ENCODE measurements at places on chromosomes 2 and 18.

DNA sequence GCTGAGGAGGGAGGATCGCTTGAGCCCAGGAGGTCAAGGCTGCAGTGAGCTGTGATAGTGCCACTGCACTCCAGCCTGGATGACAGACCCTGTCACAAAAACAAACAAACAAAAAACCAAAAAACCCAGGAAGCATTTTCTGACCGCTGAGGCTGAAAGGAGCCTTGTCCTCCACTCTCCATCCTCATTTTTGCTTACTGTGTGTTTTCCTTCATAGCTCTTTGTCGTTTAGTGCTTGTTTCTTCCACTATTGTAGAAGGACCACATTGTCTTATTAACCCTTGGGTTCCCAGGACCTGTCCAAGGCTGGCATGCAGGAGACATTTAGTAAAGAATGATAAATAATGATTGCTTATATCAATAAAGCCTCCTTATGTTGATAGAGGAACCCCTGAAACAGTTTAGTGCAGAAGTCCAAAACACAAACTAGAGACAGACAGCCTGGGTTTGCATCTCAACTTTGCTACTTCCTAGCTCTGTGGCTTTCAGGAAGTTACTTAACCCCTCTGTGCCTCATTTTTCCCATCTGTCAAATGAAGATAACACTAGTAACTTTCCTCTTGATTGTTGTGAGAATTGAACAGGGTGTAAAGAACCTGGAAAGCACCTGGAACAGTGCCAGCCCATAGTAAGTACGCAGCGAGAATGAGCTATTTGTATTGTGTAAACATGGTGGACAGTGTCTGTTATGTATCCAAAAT, 126.0 kb downstream of the LPIN1 start:
- DNase-seq = no peak

GRCh38 chr2:188571543-188572303, 280.0 kb downstream of the GULP1 start:
- no peak for DNase-seq

- DNase-seq = peak; percentile 45
Measured at GRCh38 chr18:61551586-61551985, 218.4 kb downstream of the CDH20 start.

GRCh38 chr2:224449212-224450147, 47.6 kb upstream of the FAM124B start:
- no peak for DNase-seq

GRCh38 chr2:130252880-130253645, 54.8 kb upstream of the TUBA3E start:
- DNase-seq = no peak

GRCh38 chr18:69588301-69588700, 187.6 kb downstream of the DOK6 start:
- DNase-seq = no peak

DNA sequence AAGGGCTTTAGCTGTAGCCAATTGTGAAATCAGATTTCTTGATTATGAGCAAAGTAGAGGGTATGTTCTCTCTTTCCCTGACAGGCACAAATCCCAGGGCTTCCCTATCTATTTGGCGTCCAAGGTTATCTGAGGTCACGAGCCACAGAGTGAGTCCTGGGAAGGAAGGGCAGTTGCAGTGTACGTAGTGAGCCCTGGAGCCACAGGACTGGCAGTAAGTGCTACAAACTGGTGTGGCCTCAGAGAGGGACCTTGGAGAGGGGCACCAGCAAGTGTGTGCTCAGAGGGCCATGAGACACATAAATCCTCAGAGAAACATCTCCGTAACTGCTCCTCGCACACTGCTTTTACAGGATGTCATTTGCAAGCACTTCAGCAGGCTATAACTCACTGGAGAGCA, 115.5 kb upstream of the SH3BP4 start:
- no peak for DNase-seq

GRCh38 chr2:105411720-105412407, 13.0 kb upstream of the FHL2 start:
- DNase-seq = no peak

GRCh38 chr2:177282787-177283572, 18.5 kb upstream of the NFE2L2 start:
- no peak for DNase-seq

DNA sequence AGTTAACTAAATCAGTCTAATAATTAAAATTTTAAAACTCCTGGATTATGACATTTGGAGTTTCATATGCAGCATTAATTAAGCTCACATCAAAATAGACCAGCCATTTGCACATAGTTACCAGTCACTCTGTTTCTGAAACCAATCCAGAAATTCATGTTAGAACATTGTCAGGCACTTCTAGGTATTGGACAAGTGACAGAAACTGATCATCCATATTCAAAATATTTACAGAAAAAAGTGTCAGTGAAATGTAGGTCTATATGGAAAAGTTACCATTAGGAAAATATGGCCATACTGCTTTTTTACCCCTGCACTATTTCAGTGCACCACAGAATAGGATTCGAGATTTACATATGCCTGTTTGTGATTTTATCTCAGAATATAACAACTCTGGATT, 33.4 kb downstream of the UPP2 start:
- DNase-seq = no peak

- DNase-seq = no peak
Measured at GRCh38 chr2:108184419-108184818, 55.3 kb upstream of the SULT1C3 start.

- peak; percentile 100 for DNase-seq
Measured at GRCh38 chr2:172253190-172254052, 150.7 kb upstream of the DLX2 start.

- no peak for DNase-seq
Measured at GRCh38 chr2:149816756-149817551, 229.4 kb upstream of the MMADHC start.

DNA sequence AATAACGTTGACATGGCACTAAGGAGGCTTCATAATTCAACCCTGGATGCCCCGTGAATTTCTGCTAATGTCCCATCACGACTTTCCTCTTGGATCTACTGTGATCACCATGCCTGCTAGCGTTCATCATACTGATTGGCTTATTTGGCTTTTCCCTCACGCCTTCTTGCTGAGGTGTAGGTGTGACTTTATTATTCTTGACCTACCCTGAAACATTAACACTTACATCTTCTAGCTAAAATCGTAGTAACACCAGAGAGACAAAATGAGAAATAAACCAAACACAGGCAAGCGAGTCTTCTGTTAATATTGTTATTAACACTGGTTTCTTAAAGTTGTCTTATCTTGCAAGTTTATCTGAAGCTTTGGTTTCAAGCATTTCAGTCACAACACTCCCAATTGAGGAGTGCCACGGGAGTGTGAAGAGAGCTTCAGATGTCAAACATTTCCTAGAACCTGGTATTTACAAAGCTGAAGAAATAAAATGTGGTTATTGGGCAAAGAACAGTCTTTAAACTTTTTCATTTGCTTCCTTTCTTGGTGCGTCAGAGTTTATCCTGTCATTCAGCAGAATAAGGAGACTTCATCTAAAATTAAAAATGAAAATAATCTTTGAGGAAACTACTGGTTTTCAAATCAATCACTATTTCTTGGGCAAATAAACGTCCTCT, 15.4 kb upstream of the STAT1 start:
- DNase-seq = no peak

DNA sequence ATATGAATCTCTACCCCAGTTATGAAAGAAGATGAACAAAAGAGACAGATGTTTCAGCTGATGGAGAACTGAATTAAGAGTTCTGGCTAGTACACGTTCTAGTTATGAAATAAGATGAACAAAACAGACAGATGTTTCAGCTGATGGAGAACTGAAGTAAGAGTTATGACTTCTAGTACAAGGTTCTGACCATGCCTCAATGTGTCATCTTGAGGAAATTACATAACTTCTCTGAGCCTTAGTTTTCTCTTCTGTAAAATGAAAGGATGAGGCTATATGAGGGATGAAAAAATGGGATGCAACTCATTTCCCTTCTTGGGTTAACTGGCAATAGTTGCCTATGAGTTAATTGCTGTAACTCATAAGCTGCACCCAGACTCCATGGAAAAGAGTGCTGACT, 92.9 kb upstream of the WDR75 start:
- no peak for DNase-seq

GRCh38 chr18:26804519-26804918, 61.0 kb downstream of the AQP4 start:
- no peak for DNase-seq

DNA sequence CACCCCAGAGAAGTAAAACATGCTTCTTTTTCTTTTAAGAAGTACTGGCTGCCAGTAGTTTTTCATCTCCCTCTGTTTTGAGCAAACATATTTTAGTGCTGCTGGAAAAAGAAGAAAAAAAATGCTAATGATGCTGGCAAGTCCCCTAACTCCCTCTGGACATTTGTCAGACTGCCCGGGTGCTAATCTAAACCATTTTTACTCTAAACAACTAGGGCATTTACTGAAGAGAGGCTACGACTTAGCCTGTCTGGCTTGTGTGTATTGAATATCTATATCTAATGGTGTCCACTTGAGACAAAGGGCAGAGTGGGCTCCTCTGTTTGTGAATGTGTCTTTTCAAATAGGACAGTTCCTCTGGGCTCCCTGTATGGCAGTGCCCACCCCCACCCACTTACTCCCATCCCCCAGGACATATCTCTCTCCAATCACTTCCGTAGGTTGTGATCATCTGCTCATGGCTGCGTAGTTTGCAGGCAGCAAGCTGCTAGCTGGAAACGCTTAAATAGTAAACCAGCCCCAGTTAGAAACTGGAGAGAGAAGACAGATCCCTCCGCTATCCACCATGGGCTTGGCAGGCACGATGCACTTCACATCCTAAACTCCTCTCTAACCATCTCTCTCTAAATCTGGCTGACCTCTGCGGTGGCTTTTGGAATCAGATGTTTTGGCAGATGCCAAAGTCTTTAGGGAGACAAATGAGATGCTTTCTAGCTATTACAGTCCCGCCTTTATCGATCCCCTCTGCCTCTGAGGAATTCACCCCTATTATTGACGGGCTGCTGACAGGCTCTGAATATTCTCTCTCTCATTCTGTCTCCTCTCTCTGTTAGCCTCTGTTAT, 58.3 kb downstream of the DOCK10 start:
- no peak for DNase-seq

DNA sequence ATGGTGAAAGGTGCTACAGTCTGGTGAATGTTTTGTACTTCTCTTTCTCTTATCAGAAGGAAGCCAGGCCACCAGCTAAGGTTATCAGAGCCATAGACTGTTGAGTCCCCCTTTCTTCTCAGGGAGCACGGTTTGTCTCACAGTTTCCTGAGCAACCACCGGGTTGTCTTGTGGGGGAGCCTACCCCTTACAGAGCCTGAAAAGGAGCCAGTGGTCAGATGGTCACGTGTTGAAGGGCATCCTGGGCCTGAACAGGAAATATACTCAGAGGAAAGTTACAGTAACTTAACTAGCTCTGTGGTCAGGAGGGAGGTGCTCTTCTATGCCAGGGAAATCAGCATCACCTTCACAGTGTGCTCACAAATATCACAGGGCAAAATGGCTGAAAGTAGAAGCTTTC, 11.6 kb downstream of the CD28 start:
- DNase-seq = no peak

- no peak for DNase-seq
Measured at GRCh38 chr2:144310889-144311608, 208.9 kb downstream of the ZEB2 start.

Data from skeletal muscle cell (primary cell).